ENCODE measurements at places on chromosomes 5 and 9.

- DNase-seq: no peak
Measured at GRCh38 chr9:18423791-18424531, 50.0 kb upstream of the ADAMTSL1 start.

DNA sequence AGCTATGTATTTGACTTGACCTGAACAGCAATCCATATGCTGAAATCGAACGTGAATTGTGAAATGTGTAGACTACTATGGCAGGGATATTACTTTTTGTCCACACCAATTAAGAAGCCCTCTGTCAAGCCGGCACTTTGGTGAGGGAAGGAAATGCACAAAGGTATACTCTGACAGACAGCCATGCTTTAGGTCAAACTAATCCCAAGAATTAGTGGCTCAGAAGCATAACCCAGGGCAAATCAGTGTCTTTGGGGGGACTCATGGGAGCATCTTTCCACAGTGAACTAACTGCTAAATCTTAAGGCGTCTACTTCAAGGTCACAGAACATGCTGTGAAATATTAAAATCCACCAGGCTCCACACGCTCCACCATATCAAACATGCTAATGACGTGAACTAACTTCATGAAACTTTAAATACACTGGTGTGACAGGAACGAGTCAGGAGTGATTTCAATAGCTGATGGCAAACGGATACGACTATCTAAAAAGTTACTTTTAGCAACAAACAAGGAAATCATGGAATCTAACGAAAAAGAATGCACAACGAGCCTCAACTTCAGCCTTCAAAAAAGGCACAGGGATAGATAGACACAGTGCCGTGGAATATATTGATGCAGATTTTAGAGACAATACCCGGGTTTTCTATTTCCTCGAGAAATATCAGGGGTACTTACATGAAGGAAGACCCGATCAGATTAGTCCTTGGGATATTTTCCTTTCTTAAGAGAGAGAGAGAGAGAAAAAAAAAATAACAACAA is 527 bp downstream of the MEF2C start:
- no peak for DNase-seq

DNA sequence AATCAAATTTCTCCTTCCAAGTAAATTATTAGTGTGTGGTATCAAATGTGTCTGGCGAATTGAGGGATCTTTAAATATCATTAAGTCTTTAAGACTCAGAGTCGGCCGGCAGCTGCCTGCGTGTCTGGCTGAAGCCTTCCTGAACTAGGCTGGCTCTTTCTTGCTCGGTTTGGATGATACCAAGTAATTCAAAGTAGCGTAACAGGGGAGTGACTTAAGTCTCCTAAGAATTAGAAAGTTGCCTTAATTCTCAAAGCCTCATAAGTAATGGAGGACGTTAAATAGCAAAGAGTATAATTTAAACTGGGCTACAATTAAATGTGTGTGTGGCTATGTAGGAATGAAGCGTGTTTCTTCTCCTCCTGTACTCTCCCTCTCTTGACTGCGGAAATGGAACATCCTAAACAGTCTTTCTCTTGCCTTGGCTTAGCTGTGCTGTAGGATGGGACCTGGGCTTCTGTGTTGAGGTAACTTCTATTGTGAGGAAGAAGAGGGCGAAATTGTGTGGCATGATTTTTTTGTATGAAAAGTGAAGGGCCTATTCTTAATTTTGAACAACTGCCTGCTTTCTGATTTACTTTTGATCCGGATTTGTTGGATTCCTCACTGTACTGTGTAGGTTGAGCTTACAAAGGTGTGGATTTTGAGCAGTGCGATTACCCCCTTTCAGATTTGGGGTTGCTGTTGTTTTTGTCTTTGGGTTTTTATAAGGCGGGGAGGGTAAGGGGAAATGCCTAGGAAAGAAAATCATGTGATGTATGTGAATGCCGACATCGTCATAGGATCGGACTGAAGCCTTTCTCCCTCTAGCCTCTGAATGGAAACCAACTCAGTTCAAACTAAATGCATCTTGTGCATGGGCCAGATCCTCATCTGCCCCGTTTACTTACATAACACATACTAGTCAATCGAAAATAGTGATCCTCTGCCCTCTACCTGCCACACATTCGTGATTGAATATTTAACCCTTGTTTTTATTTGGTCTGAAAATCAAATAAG is 29.9 kb downstream of the CPEB4 start:
- no peak for DNase-seq

GRCh38 chr9:131650254-131650653 is 89.6 kb downstream of the RAPGEF1 start:
- no peak for DNase-seq

DNA sequence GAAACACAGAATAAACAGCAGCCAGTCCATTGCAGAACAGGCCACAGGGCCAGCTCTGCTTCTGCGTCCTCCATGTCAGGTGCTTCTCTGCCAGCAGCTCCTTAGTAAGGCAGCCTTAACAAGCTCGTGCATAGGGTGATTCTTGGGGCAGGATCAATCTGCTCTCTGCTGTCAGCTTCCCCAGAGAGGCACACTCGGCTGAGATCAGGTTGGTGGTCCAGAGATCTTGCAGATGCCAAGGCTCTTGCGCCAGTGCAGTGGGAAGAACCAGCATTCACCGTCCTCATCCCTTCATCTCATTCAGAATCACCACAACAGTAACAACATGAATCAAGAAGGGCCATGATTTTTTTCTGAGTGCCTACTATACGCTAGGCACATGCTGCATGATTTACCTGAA is 49.0 kb upstream of the ALDH1B1 start:
- DNase-seq: no peak

DNA sequence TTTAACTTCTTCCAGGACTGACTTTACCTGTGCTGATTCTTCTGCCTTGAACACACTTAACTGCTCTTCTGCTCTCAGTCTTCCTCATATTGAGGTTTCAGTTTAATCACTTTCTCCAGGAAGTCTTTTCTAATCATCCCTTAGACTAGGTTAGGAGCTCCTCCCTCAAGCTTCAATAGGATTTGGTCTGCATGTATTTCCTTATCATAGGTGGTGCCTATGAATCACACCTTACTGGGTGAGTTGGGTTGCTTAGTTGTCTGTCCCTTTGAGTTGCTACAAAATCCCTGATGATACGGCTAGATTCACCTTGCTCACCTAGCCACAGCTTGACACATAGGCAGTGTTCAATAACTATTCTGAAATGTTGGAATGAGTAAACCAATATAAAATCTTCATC is 164.4 kb downstream of the DNAH5 start:
- DNase-seq: no peak

- DNase-seq: no peak
Measured at GRCh38 chr5:124956471-124957029, 210.1 kb upstream of the ZNF608 start.

DNA sequence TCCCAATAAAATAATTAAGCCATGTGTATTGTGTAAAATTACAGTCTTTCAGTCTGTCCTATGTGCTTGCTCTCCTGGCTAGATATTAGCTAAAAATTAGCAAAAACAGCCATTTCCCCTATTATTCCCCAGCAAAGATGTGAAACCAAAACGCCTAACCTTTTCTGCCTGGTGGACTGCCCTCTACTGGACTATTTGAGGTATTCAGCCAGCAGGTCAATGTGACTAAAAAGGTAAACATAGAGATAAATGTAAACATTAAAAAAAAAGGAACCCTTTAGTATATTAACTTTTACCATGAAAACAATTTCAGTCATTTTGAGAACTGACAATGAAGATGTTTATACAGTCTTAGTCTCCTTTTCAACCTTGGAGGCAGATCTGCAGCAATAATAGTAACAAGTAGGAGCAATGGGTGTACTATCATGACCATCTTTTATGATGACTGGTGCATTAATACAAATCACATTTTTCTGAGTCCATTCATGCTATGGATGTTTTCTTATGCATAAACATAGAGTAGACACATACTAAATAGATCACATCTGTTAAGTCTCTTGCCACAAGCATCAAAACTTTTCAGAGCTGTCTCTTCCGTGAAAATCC is 10.1 kb downstream of the ATG12 start:
- DNase-seq: no peak

DNA sequence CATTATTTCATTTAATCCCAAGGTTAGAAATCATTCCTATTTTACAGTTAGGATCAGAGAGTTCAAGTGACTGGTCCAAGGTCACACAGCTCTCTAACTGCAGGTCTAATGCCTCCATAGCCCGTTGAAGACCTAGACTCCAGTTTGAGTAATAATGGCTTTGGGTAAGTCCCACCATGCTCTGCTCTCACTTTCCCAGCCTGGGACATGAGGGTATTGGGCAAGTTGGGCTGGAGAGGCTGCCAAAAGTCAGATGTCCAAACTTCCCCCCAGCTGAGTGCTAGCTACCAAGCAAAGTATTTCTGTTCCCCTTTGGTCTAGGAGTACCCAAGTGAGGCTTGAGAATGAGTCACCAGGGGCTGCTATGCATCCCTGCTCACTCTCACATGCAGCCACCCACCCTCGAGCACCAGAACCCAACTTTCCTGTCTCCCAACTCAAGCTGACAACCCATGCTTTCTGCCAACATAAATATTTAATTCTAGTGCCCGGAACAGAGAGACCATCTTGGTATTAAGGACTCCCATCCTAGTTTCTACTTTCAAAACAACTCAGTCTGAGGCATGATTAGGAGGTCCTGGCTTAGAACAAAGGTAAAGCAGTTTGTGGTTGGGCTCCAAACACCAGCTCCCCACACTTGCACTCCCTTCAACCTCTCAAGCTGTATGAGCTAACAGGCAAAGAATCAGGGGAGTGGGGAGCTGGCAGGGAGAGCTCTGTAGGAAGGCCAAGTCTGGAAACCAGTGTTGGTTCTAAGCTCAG is 236.5 kb upstream of the TRIM32 start:
- no peak for DNase-seq

- DNase-seq: no peak
Measured at GRCh38 chr5:158538506-158539074, 561.1 kb downstream of the EBF1 start.

- DNase-seq: no peak
Measured at GRCh38 chr5:59254055-59254687, 639.4 kb downstream of the PDE4D start.

DNA sequence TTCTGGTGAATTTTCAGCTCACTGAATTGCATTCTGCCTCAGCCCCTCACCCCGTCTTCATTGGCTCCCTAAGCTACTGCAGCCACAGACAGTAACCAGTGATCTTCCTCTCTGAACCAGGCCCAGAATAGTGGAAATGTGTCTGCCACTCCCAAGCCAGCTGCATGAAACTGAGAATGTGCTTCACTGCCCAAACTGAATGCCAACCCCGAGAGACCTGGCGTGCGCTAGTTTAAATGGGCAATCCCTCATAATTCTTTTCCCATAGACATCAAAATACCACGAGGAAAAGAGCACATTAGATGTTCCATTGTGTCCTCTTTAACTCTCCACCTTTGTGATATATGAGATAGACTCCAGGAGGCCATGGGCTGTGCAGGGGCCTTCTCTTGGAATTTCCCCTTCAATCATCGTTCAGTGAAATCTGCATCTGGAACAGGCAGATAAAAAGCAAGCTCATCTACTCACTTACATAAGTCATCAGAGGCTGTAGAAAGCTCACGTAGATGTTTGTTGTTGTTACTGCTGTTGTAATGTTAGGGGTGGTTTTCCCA is 320.2 kb downstream of the NFIB start:
- no peak for DNase-seq

DNA sequence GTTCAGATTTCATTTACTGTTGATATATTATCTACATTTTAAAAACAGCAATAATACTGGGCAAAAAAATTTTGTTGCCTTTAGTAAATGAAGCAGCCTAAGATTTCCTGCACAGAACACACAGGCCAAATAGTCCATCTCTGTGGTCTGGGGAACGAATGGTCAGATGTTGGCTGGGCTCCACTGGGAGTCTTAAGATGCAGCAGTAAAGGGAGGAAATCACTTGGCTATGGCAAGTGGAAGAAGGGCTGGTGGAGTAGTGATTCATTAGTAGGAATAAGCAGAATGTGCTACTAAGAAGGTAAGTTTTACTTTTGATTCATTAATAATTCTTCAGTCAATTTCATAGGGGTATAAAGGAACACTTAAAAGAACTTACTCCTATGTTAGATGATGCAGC is 91.1 kb upstream of the ARRDC3 start:
- DNase-seq: no peak

GRCh38 chr9:108779551-108780325 is 76.0 kb downstream of the ACTL7B start:
- DNase-seq: no peak

- no peak for DNase-seq
Measured at GRCh38 chr5:170418736-170419135, 29.6 kb upstream of the KCNMB1 start.

DNA sequence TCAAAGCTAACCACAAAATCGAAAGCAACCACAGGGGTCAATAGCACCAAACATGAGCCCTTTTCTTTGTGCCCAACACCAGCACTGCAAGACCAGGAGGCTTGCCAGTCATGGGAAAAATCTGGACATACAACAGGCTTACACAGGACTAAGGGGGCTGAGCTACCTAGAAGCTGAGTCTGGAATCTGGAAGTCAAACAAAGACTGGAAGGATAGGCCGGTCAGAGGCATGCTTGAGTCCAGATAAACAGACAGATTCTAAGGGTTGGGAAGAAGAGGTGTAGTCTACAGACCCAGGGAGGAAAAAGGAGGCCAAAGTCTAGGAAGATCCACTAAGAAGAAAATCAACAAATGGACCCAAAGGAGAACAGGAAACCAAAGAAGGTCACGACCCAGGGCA is 73.3 kb downstream of the MYO10 start:
- no peak for DNase-seq

- no peak for DNase-seq
Measured at GRCh38 chr5:113231653-113232000, 203.2 kb downstream of the TSSK1B start.

GRCh38 chr5:102932781-102933180 is 177.7 kb downstream of the PAM start:
- DNase-seq: no peak

- no peak for DNase-seq
Measured at GRCh38 chr5:37005946-37006540, 129.5 kb downstream of the NIPBL start.

- DNase-seq: no peak
Measured at GRCh38 chr9:108776920-108777639, 78.7 kb downstream of the ACTL7B start.

DNA sequence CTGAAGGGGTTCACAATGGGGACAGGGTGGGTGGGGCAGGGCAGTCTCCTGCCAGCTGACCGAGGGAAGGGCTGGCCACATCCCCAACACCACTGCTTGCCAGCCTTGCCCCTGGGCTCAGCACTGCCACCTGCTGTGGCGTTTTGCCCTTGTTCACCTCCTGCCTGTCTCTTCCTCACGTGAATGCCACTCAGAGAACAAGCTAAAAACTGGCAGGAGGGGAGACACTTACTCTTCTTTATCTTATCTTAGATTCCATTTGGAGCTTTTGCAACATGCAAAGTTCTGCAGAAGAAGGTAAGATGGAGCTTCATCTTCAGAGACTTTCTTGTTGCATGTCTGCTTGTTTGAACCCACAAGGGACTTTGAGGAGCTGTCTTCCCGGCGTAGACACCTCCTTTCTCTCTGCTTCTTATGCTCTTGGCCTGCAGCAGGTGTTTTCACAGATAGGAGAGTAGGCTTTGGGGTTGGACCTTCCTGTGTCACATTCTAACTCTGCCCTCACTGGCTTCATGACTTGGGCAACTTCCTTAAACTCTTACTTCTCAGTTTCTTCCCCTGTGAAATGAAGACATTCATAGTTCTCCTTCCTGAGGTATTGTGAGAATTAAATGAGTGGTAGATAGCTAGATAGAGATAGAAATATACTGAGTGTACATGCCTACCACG is 4.1 kb downstream of the LRSAM1 start:
- no peak for DNase-seq
